ENCODE measurements at places on chromosomes 7 and 10.
A peak's percentile ranks its signal among the peaks of the same experiment; 100 is the strongest.

DNA sequence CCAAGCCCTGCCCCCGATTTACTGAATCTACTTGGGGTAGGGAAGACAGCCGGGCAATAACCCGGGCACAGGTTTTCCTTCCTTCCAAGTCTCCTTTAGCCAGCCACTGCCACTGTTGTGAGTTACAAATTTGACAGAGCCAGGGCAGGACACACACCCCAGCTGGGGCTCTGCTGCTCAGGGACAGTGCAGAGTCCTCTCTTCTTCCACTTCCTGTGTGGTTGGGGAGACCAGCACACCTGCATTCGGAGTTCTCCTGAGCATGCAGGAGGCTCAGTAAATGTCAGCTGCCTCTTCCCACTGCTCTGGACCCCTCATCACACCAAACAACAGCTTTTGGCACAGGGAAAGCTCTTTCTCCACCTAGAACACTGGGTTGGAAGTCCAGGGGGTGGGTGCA lies 21.3 kb downstream of the CHST15 start:
- no peak for DNase-seq

GRCh38 chr10:86942441-86943315 lies 14.7 kb downstream of the MMRN2 start:
- no peak for DNase-seq

- DNase-seq = no peak
Observed at GRCh38 chr10:77433546-77433945, 204.1 kb downstream of the KCNMA1 start.

DNA sequence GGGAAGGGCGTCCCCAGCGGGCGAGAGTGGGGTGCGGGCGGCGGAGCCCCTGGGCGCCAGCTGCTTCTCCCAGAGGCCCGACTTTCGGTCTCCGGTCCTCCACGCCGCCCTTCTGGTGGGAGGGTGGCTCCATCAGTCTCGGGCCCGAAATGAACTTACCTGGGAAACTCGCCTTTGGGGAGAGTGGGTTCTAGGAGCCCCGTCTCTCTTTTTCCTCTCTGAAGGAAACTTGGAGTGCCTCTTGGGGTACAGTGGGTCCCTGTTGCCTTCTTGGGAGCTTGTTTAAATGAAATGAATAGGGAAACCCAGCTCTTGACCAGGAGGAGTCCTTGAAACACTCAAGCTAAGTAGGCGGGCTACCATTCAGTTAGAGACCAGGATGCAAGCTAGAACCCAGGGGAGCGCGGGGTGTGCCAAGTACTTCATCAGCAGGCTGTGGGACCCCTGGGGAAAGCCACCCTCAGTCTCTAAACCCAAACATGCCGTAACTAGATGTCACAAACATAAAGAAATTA lies 1.3 kb downstream of the SLC26A4 start:
- no peak for DNase-seq

DNA sequence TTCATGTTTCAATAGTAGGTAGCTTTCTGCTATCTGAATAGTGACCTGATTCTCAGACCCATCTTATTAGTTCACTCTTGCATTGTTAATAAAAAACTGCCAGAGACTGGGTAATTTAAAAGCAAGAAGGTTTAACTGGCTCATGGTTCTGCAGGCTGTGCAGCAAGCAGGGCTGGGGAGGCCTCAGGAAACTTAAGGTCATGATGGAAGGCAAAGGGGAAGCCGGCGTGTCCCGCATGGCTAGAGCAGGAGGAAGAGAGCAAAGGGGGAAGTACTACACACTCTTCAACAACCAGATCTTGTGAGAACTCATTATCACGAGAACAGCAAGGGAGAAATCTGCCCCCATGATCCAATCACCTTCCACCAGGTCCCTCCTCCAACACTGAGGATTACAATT lies 185.2 kb upstream of the PITRM1 start:
- no peak for DNase-seq

DNA sequence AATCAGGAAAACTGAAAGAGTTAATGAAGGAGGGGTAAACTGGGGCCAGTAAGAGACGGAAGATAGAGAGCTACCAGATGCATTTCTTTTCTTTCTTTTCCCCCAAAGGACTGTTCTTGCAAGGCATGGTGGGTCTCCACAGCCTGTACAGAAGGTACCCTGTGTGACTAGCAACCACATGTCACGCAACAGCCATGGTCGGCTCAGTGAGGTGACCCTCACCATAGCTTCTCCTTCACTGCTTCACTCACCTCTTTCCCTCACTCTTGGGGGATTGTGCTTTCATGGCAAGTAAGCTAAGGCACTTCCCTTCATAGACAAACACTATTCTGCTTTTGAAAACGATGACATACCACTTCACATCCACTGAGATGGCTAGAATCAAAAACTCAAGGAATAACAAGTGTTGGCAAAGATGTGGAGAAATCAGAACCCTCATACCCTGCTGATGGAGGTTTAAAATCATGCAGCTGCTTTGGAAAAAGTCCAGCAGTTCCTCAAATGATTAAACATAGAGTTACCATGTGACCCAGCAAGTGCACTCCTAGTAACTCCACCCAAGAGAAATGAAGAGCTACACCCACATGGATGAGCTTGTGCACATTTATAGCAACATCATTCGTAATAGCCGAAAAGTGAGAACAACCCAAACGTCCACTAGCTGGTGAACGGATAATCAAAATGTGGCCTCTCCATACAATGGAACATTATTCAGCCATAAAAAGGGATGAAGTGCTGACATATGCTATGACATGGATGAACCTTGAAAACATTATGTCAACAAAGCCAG lies 3.8 kb upstream of the INSIG1 start:
- DNase-seq = no peak

DNA sequence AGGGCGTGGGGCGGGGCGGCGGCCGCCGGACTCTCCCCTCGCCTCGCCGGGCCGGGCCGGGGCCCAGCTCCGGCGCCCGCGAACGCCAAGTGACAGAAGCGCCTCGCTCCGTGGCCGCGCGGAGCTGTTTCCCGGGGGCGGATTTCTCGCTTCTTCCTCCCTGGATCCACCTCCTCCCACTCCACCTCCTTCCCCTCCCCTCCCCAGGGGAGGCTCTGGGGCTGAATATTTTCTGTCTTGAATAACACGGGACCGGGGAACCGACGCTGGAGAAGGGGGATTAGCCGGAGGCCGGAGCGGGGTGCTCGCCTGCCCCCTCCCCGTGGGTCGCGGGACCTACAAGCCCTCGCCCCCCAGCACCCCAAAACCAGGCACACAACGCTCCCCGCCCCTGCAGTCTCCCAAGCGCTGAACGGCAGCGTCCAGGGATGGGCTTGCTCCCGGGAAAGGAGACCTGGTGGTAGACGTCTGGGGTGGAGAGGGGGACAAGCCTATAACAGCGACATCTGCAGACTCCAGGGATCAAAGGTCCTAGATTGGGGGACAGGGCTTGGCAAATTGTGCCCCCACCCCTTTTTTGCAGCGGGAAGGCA lies at the start of gene ARHGAP21:
Gene ARHGAP21 (minus strand): TSS at position 100 of the 593 bp plus-strand sequence. CDS start 1,988 bp downstream, outside the sequence.
- DNase-seq = peak; percentile 80

GRCh38 chr7:16916105-16916639 lies 34.4 kb upstream of the AGR3 start:
- no peak for DNase-seq

DNA sequence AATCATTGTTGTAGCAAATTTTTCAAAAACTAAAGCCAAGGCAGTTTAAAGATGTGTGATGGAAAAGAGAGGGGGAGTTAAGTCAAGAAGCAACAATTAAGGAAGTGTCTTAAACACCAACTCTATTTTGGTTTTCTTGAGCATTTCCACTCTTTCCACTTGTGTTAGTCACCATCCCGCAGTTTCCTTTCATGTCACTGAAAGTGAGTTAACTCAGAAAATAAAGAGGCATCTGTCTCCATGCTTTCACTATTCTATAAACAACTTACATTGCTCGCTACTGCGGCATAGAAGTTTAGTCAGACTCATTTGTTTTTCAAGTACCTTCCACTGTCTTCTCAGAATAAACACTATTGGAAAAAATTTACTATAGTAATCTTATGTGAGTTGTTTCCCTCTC lies 284.9 kb upstream of the SEMA3D start:
- DNase-seq = no peak

DNA sequence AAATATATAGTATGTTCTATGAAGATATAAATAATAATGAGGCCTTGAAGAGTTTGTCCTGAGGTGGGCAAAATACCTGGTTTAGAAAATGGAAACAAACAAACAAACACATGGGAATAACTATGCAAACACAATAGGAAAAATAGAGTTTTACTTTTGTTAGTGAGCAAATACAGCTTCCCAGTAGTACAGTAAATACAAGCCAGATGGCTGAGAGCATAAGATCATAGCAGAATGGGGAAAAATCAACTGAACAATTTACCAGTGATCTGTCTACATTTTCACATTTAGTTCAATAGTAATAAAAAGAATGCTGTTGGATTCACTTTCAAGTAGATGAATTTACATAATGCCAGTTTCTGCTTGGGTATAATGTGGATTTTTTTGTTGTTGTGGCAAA lies 45.1 kb downstream of the ADD3 start:
- DNase-seq = no peak

- DNase-seq = no peak
Observed at GRCh38 chr7:73329861-73330581, 2.1 kb downstream of the FKBP6 start.

DNA sequence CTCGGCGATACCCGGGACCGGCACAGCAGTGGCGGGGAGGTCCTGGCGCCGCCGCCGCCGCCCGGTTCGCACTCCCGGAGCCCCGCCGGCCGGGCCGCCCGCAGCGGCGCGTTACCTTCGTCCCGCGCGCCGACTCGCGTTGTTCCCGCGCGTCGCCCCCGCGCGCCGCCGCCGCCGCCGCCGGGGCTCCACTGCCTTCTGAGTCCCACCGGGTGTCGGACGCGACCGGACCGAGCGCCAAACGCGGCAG lies at the start of gene EZH2:
Gene EZH2 (minus strand): TSS at position 243 of the 250 bp plus-strand sequence. CDS start 36,993 bp downstream, outside the sequence.
- DNase-seq = no peak

- peak; percentile 38 for DNase-seq
Observed at GRCh38 chr7:157458254-157458633, 121.4 kb downstream of the DNAJB6 start.

DNA sequence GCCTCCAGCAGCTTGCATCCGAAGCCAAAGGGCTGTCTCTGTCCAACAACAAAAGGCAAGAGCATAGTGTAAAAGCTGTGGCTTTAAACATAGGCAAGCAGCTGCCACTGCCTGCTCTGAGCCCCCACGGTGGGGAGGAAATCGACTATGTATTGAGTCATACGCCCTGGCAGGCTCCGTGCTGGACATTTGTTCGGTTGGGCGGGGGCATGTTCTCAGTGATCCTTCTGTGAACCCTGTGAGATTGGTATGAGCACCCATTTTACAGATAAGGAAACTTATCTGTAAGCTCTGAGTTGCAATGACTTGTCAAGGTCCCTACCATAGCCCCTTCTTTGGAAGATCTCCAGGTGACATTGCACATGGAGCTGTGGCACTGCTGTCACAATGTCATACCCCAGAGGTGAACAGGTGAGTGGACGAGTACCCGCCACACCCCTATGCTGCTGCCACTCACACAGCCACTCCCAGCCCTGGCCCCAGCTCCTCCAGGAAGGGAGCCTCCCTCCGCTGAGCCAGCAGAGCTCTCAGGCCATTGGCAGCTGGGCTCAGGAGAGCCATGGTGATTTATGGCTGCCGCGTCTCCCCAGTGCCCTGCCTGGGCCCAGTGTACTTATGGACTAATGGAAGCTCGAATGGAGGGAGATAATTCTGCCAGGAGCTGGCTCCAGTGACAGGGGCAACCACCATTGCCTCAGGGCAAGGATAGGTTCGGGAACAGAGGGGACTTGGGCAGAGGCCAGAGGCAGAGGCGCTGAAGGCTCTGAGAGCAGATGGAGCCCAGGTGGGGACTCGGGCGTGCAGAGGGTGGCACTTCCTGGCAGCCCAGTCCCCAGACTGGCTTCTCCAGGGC lies 43.7 kb downstream of the UNC5B start:
- no peak for DNase-seq

GRCh38 chr10:72615970-72616369 lies 9.9 kb downstream of the MICU1 start:
- DNase-seq = no peak

DNA sequence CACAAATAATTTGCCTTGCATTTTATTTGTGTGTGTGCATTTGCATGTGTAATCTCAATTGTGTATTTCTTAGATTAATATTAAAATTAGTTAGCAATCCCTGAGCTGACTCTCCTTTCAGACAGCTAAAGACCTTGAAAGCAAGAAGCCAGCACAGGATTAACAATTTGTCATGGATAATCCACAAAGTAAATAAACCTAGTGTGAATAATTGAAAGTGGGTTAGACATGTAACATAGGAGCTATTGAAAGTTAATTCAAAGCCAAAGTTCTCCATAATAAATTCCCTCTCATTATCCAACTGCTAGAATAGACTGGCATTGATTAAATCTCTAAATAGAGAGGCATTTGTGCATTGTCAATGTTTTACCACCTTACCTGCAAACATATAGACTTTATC lies 326.1 kb downstream of the PLXDC2 start:
- DNase-seq = no peak

- DNase-seq = no peak
Observed at GRCh38 chr10:112952282-112953173, 2.5 kb downstream of the TCF7L2 start.

DNA sequence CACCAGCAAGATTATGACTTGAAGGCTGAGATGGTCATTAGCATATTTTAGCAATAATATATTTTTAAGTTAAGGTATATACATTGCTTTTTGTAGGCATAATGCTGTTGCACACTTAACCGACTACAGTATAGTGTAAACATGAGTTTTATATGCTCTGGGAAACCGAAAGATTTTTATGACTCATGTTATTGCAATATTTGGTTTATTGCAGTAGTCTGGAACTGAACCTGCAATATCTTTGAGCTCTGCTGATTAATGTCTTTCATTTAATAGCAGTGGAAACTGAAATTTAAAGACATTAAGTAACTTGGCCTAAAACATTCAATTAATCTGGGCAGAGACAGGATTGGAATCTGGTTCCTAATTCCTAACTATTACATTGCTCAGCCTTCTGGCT lies 266.7 kb upstream of the PLXDC2 start:
- DNase-seq = no peak

- peak; percentile 61 for DNase-seq
Observed at GRCh38 chr10:125003146-125003900, 61.4 kb downstream of the ZRANB1 start.

DNA sequence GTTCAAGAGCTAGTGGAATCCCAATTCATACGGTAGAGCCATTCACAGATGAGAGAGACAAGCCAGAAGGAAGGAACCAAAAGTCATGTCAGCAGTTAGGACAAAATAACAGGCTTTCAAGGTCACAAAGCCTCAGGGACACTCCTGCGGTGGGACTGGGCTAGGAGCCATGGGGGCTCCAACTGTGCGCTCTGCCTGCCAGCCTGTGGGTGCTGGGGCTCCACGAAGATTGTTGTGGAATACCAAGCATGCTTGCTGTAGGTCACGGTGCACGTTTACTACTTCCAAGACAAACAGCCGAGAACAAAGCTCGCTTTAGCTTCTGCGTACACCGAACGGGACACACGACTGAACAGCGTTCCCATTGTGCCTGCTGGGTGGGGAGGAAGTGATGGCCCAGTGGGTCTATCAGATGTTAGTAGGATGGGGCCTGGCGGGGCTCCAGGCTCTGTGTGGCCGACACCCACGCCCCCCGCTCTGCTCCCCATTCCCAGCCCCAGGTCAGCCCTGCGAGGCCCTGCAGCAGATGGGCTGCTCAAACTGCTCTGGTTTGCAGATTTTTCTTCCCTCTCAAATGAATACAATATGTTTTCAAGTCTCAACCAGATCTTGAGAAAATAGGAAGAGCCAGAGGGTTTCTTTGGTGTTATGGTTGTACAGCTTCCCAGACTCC lies 158.9 kb downstream of the EGFR start:
- DNase-seq = no peak

- DNase-seq = no peak
Observed at GRCh38 chr7:98335411-98335977, 54.0 kb downstream of the BRI3 start.

GRCh38 chr10:22333167-22333974 lies 11.9 kb upstream of the SPAG6 start:
- peak; percentile 67 for DNase-seq
